ENCODE measurements at places on chromosomes 13 and 19.

DNA sequence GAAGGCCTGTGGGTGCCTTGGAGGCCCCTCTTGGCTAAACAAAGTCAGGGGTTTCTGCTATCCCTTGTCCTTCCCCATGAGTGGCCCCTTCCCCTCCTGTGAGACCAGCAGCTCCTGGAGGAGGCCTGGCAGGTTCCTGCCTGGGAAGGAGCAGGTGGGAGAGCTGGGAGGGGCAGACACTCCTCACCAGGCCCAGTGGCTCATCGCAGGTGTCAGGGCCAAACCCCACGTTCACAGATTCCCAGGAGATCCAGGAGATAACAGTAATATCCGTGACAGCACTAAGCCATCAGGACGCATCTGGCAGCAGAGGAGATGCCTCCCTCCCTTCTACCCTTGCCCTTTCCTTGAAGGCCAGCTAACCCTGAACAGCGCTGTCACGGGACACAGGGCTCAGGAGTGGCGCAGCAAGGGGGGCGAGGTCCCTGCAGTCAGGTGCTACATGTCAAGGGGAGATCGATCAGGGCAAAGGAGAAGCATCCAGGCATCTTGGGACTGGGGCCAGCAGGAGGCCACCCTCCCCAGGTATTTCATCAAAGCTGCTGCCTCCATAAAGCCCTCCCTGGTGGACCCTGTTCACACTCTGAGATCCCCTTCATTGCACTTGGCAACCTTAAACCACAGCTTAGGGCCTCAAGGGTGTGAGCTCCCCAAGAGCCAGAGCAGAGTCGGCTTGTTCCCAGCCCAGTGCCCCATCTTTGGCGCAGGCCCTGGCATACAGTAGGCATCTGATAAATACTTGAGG lies 4.8 kb downstream of the CEBPA start:
- DNase-seq: no peak

- DNase-seq: no peak
These were observed 72.0 kb downstream of the TEX29 start for GRCh38 chr13:111392486-111392885.

GRCh38 chr19:35618857-35619256 lies 6.3 kb downstream of the HAUS5 start:
- DNase-seq: no peak

- no peak for DNase-seq
These were observed 144.0 kb downstream of the KDM4B start for GRCh38 chr19:5112681-5113575.

DNA sequence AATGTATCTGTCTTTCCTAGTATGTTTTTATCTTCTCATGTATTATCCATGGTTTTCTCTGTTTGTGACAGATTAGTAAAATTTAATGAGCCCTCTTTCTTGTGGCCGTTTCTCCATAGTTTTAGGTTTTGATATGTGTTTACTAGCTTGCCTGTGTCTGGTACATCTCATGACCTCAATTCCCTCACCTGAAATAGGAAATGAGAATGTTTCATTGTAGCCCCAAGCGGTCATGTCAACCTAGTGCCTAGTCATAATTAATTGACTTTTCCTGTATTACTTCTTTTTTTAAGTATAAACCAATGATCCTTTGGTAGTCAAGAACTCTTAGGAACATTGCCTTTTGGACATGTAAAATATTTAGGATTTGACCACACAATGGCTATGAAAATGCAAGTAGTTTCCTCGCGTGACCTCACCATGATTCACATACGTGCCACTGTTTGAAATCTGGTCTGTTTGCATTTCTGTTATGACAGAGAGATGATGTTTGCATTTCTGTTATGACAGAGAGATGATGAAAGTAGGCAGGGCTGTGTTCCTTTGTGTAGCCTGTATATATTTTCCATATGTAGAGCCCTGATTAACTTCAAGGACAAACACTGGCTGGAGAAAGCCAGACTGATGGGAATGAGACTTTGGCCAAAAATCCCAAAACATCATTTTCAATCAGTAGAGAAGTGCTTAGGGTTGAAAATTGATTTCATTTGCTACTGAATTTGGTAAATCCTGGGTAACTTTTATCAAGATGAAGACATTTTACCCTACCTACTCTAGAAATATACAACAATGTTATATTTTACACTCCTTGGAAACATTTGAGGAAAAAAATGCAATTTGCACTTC lies 104.8 kb downstream of the TNFRSF19 start:
- DNase-seq: no peak

GRCh38 chr13:111129465-111130115 lies 14.5 kb downstream of the ARHGEF7 start:
- DNase-seq: no peak

DNA sequence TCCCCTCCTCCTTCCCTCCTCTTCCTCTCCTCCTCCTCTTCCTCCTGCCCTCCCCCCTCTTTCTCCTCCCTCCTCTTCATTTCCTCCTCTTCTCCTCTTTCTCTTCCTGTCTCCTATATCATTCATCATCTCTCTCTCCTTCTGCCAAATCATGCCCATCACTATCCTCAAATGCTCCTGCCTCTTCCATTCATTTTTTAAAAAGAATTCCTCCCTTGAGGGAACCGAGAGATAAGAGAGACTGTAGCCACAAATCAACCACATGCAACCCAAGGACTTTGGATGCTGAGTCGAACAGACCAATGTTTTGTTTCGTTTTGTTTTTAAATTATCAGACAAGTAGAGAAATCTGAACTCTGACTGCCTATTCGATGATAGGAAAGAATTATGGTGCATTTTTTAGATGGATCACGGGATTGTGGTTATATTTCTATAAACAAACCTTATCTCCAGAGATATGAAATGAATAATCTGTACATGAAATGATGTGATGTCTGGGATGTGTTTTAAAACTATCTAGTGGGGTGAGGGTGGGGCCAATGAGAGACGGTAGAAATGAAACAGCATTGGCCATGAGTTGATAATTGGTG lies 9.5 kb upstream of the ZNF541 start:
- no peak for DNase-seq

DNA sequence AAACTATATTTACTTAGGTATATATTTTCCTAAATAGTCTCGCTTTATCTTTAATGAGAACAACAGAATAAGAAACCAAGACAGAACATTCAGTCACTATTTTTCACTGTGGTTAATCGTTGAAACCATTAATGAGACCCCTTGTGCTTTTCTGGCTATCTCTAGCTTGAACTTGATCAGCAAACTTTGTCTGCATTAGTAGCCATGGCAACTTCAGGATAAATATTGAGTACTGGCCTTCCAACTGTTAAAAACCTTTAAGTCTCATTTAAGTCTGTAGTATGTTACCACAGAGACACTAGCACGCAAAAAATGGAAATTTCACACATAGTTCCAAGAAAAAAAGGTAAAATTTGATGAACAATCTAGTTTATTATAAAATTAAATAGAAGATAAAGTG lies 946.0 kb downstream of the SLITRK5 start:
- DNase-seq: no peak

DNA sequence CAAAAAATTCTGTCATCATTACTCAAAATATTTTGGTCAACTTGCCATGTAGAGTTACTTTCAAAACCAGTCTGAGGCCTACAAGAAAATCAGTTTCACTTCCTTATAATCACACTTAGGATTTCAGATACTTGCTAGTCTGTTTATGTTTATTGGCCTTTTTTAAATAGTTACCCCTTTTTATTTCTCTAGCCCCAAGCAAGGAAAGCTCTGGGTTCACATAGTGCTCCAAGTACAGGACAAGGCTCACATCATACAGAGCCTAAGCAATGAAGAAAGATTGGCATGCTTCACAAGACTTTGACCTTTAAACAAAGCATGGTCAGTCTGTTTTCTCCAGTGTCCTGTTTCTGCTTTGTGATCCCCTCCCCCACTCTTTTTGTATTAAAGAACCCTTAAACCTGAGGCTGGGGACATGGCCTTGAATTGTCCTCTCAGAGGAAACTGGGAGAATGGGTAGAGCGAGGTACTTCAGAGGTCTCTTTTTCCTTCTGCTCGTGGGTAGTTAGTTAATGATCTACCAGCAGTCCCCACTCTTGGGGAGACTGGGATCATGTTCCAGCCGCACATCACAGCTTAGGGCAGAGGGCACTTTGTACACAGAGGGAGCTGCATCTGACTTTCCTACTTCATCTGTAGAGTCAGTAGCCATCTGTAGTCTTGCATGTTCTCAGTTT lies 30.7 kb downstream of the CEACAM1 start:
- no peak for DNase-seq

DNA sequence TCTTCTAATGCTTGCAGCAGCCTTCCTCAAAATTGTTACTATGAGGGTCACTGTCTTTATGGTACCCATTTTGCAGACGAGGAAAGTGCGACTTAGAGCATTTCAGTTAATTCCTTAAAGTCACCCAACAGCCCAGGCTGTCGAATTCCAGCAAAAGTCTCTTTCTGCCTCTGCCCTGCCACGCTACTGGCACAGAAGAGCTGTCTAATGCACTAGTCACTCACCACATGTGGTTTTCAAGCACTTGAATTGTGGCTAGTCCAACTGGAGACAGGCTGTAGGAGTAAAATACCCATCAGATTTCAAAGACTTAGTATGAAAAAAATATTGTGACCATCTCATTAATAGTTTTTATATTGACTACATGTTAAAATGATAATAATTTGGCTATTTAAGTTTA lies 1.7 kb downstream of the FPR1 start:
- DNase-seq: no peak

GRCh38 chr19:6060600-6061375 lies 49.5 kb downstream of the RFX2 start:
- peak; percentile 81 for DNase-seq

DNA sequence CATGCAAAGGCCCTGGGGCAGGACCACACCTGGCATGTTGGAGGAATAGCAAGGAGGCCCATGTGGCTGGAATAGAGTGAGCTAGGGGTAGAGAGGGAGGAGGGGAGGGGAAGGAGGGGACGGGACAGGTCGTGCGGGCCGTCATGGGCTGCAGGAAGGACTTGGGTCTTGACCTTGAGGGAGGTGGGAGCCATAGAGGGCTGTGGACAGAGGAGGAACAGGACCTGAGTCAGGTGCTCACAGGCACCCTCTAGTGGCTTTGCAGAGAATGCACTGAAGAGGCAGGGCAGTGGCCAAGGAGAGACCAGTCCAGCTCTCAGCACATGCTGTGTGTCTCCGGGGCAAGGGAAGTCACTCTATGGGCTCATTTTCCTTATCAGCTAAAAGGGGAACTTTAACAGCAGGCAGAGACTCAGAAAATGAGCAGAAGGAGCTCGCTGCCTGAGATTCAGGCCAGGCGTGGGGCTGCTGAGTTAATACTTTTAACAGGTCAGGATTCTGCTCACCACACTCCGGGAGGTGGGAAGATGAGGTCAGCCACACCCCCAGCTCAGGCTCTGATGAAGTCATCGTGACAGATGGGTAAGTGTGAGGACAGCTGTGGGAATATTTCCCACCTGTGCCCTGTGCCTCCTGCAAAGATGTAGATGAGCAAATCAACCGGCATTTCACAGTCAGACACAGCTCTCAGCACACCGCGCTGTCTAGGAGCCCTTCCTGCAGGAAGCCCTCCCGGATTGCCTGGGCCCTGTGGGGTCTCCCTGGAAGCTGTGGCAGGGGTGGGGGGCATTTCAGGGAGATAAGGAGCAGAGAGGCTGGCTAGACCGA lies 6.0 kb upstream of the TNFAIP8L1 start:
- DNase-seq: peak; percentile 92

DNA sequence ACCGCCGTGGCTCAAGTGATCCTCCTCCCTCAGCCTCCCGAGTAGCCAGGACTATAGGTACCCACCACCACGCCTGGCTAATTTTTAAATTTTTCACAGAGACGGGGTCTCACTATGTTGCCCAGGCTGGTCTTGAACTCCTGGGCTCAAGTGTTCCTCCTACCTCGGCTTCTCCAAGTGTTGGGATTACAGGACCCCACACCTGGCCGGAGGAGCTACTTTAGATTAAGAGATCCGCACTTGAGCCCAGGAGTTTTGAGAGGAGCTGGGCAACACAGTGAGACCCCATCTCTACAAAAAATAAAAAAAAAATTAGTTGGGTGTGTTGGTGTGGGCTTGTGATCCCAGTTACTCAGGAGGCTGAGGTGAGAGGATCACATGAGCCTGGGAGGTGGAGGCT lies 9.0 kb upstream of the ZNF460 start:
- DNase-seq: no peak

DNA sequence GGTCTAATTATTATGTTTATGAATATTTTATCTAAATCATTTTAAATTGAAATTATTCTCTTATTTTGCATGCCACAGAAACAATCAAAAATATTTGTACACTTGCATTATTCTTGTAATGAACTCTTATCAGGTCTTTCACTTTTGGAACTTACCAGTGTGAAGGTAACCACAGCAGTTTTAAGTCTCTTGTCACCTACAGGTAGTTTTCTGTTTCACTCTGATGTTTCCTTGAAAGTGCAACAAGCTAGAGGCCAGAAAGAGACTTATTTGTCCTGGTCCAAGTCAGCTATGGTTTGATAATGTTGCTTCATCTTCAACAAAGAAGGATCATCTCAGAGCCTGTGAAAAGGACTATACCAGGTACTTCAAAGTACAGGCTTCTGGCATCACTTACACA lies 133.4 kb upstream of the NBEA start:
- no peak for DNase-seq

GRCh38 chr13:50078895-50079654 lies 63.8 kb downstream of the KCNRG start:
- no peak for DNase-seq

- no peak for DNase-seq
These were observed 9.1 kb downstream of the KL start for GRCh38 chr13:33025220-33025744.

DNA sequence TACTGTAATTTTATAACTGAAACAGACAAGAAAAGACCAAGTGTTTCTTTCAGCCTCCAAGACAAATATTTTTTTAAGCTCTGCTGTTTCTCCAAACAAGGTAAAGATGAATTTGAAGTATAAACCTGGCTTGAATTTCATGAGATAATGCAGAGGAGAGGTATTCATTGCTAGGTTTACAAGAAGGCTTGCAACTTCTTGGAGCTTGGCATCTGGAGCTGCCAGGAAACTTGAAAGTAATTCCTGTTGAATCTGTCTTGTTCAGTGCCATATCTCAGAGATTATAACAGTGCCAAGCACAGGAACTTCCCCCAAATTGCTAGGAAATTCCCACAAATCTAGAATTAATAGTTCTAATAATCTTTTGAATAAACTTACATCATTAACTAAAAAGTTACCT lies 70.9 kb downstream of the CDK8 start:
- DNase-seq: no peak

GRCh38 chr13:48873081-48873480 lies 102.6 kb upstream of the FNDC3A start:
- DNase-seq: no peak

GRCh38 chr13:99796175-99796819 lies 175.3 kb downstream of the ZIC5 start:
- DNase-seq: peak; percentile 43

GRCh38 chr19:41646589-41647204 lies 19.8 kb upstream of the CEACAM4 start:
- DNase-seq: no peak
